ENCODE measurements at places on chromosomes 11 and 22.
A peak's percentile ranks its signal among the peaks of the same experiment; 100 is the strongest.

- no peak for DNase-seq
Observed at GRCh38 chr11:61782299-61782698, 10.1 kb downstream of the TMEM258 start.

DNA sequence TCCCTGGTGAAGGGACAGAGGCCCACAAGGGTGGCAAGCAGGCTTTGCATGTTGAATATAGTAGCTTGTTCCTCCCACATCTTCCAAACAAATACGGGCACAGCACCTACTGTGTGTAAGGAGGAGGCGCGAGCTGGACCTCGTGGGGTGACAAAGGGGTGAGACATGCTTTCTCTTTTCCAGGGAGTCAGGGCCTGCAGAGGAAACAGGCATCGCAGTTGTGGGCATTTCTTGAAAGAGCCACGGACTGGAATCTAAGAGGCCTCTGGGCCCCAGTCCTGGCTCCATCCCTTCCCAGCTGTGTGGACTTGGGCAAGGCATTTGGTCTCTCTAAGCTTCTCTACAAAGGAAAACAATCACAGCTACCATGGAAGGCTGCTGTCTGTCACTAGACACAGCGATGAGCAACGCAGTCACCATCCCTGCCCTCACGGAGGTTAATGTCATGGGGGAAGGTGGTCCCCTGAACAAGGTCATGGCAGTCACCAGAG is 13.0 kb upstream of the CDC42EP1 start:
- peak; percentile 74 for DNase-seq

DNA sequence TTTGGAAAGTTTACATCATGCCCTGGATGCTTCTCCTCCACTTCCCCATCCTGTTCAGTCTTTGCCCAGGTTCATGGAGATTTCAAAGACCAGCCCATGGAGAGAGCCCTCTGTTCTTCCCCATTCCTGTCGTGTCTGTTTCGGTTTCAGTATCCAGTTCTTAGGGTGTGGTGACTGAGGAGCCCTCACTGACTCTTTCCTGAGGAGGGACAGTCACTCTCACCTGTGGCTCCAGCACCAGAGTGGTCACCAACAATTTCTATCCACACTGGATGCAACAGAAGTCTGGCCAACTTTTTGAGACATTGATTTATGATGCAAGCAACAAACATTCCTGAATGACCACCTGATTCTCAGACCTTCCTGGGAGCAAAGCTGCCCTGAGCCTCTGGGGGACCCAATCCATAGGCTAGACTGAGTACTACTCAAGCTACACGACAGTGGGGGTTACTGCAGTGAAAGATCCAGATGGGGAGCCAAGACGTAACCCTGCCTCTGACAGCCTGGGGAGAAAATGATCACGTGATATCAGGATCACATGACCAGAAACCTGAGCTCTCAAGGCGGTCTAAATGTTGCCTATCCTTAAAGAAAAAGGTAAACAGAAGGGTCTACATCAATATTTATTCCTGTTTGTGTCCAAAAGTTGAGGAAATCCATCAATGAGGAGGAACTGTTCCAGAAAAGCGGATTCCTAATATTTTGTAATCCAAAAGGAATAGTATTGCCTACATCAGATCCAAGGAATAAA is 76.2 kb upstream of the VPREB1 start:
- DNase-seq = no peak

DNA sequence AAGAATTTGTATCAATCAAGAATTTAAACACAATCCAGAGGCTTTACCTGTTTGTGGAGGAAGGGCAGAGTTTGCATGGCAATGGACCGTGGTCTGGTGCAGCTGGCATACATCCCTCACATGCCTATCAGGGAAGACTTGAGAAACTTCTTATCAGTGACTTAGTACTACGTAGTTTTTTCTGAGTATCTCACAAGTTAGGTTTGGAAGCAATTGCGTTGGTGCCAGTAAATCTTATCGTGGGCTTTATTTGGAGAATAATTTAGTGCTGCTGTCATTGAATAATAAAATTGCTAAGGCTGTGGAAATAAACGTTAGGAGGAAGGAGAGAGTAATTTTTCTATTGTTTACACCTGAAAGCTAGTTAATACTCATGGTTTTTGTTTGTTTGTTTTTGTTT is 72.3 kb downstream of the PRMT3 start:
- DNase-seq = no peak

DNA sequence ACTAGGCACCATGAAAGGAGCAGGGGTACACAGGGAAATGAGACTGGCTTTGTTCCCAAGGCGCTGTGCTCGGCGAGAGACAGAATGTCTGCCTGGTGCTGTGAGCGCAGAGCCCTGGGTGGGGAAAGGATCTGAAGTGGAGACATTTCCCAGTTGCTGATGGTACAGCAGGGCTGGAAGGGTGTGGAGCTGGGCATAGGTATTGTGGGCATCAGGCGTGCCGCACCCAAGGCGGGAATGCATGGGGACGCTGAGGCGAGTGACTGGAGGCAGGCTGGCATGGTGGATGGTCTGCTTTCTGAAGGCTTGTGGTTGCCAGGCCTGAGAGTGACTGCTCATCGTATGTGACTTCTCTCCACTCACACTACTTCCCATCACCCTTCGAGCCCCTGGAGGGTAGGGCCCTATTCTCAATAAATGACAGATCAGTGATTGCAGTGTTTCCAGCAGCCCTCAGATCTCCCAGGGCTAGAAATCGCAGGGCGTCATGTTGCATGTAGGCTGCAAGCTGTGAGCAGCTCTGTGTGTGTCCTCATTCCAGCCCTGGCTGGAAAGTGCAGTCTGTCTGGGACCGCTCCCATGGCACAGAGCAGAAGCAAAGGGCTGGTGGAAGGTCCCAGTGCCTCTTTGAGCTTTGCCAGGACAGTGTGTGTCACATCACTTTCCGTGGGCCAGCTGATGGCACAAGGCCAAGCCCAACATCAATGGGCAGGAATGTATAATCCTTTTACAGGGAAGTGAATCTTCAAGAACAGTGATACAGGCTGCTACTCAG is 67.7 kb downstream of the TBC1D22A start:
- peak; percentile 68 for DNase-seq

DNA sequence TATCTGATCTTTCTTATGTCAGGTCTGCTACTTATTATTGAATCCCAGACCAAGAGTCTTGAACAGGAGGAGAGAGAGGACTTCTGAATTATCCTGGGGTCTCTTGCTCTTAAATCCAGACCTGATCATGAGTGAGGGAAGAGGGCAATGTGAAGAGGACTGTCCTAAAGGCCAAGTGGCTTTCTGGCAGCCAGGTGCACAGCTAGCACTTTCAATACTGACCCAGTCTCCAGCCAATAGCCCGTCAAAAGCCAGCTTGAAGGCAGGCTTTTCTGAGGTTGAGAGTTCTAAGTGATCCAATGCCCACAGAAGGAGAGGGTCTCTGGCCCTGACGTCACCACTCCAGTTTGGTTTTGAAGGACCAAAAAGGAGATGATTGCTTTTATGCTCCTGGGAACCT is 37.2 kb downstream of the FBXO7 start:
- DNase-seq = no peak

DNA sequence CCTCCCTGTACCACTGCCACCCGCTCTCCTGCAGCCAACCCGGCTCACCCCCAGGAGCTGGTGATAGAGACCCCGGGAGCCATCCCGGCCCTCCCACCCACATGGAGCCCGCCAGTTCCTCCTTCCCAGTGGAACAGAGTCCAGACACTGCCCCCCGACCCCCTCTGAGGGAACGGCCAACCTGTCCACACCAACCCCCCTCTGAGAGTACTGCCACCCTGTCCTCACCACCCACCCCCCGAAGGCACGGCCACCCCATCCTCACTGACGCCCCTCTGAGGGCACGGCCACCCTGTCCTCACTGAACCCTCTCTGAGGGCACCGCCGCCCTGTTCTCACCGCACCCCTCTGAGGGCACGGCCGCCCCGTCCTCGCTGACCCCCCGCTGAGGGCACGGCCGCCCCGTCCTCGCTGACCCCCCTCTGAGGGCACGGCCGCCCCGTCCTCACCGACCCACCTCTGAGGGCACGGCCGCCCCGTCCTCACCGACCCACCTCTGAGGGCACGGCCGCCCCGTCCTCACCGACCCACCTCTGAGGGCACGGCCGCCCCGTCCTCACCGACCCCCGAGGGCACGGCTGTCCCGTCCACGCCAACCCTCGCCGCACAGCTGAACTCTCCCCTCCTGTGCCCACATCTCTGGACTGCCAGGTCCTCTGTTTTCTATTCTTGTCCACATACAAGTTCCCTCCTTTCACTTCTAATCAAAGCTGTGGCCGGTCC is 18.0 kb downstream of the TOLLIP start:
- DNase-seq = no peak
